ENCODE measurements at places on chromosomes 1 and 21.

DNA sequence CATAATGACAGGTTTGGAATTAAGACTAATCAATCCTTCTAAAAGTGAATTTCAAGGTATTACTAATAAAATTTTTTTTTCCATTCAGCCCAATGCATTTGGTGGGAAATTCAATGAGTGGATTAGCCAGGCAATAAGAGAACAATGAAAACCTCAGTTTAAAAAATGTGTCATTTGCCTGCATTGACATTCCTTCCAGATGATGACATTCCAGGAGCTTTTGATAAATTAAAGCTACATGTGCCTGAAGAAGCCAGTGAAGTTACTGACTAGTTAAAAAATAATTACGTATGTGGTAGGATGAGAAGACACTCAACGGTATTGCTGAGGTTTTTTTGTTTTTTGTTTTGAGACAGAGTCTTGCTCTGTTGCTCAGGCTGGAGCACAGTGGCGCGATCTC, 37.9 kb upstream of the RC3H1 start:
- no peak for DNase-seq

DNA sequence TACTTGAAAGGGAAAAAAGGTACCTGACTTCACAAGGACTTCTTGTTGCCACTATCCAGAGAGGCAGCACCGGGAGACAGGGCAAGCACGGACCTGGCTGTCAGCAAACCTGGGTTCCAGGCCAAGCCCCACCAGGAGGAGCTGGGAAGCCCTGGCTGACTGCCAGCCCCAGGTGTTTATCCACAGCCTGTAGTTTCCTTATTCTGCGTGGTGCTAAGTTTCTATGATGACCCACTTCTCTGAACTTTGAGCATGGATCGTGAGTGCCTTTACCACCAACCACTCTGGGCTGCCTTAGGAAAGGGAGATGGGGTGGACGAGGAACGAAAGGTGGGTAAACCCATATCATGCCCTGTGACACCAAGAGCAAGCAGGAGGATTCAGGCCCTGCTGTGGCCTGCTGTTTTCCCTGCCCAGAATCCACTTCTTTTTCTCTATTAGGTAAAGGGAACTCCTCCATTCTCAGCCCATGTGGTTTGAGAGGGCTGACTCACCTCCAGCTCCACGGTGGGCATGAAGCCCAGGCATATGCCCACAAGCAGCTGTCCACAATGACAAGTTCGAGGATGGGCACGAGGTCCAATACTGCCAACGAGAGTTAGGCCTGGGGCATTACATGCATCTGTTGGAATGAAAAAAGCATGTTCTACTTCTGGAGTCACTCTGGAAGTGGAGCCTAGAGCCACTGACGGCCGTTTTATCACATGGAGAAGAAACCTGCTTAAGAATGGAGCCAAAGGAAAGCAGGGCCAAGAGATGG, 20.3 kb downstream of the TSPAN2 start:
- no peak for DNase-seq

DNA sequence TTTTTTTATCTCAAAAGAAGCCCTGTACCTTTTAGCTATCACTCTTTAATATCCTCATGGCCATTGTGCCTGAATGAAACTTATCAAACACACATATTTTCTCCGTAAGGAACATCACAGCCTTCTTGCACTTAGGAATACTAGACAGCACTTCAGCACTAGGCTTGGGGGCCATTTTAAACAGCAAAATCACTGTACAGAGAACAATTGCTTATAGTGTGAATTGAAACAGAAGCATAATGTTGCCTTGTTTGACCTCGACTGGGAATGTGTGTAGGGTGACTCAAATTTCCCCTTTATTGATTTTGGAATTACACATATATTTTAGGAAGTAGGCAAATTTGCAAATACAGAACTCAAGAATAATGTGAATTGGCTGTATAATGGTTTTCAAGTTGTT, 36.4 kb downstream of the KYAT3 start:
- DNase-seq, result no peak

DNA sequence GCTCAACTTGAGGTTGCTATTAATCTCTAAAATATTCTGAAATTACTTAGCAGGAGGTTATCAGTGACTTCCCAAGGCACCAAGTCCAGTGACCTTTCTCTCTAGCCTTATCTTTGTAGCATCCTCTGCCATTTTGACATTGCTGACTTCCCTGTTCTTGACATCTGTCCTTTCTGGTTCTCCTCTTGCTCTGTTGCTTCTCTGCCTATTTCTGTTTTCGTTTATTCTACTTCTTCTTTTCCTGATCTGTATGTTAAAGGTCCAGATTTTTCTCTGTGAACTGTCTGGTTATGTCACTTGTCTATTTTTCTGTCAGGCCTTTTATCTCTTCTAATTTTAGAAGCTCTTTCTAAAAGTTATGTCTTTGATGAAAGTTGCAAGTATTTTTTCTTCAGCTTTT, 178.8 kb downstream of the VPS13D start:
- no peak for DNase-seq

- no peak for DNase-seq
Measured at GRCh38 chr1:156496211-156496761, 4.3 kb downstream of the MEF2D start.

DNA sequence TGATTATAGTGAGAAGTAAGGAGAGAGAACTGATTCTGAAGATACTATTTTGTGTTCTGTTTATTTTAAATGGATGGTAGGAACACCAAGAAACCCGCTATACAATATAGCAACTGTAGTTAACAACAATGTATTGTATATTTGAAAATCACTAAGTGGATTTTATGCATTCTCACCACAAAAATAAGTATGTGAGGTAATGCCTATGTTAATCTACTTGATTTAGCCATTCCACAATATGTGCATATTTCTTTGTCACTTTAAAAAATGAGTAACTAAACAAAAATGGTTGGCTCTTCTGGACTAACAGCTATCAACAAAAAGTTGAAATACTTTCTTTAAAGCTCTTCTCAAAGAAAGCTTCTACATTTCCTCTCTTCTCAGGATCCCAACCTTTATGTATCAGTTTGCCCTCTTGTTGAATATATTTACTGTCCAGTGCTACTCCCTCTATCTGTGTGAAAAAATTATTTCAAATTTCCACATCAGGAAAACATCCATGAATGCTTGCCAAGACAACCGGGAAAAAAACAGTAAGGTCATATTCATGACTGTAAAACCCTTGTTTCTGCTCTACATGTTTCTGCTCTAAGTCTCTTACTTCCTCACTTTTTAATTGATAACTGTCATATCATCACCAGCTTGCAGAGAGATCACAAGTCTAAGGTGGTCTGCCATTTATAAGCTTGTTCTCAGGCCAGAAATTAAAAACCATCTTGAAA, 27.0 kb downstream of the CLCA4 start:
- DNase-seq, result no peak

DNA sequence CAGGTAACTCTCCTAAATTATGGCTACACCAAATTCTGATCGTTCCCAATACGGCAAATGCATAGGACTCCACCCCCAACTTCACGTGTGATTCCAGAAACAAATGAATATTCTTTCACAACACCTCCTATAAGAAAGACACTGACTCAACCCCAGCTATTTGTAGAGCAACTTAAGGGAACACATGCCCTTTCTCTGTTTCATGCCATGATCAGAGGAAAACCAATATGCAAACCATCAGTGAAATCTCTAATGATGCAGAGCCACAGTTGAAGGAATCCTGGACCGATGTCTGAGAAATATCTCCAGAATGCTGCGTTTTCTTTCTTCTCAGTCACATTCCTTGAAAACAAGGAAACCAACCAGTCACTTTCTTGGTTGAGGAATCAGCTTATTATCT, 164.2 kb upstream of the PTBP2 start:
- no peak for DNase-seq

DNA sequence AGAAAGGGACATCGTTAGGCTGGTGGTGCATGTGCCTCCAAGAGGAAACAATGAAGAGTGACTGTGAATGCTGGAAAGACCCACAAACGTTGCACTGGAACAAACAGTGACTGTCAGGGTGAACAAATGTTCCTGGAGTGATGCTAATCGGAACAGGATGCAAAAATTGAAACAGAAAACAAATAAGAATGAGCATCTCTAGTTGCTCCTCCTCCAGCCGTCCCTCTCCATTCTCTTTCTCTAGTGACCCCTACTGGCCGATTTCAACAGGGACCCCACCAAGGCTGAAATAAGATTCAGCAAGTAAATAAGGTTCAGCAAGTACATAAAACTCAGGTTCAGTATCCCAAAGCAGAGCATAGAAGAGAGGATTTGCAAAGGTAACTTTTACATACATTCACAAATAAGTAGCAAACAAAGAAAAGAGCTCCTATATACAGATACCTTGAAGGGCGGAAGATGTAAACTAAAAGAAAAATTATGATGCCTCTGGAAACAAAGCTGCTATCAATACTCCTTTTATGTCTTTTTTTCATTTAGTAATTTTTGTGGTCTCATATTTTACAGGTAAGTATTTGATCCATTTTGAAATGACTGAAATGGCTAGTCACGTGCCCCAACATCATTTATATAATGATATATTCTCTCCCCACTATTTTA, 836.1 kb upstream of the ADAMTS5 start:
- no peak for DNase-seq

- no peak for DNase-seq
Measured at GRCh38 chr21:32705139-32705538, 22.7 kb downstream of the SYNJ1 start.

DNA sequence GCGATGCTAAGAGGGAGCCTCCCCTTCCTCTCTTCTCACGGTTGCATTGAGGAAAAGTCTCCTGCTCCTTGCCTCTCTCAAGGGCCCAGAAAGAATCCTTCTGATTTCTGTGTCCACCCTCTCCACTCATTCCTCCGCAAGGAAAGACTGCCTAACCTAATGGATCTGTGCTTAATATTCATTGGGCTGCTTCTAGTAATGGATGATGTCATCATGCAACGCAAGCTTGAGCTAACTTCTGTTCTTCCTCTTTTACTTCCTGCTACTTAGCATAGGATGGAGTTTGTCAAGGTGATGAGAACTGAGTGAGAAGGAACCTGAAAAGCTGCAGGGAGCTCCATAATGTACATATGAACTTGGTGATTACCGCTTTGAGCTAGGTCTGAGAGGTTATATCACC, 35.2 kb upstream of the HMGB4 start:
- DNase-seq, result no peak

All from activated CD4-positive, CD25-positive, alpha-beta regulatory T cell (primary cell).